Fibroblast of skin of left biceps (primary cell): ENCODE measurements at places on chromosomes 1 and 21.

DNA sequence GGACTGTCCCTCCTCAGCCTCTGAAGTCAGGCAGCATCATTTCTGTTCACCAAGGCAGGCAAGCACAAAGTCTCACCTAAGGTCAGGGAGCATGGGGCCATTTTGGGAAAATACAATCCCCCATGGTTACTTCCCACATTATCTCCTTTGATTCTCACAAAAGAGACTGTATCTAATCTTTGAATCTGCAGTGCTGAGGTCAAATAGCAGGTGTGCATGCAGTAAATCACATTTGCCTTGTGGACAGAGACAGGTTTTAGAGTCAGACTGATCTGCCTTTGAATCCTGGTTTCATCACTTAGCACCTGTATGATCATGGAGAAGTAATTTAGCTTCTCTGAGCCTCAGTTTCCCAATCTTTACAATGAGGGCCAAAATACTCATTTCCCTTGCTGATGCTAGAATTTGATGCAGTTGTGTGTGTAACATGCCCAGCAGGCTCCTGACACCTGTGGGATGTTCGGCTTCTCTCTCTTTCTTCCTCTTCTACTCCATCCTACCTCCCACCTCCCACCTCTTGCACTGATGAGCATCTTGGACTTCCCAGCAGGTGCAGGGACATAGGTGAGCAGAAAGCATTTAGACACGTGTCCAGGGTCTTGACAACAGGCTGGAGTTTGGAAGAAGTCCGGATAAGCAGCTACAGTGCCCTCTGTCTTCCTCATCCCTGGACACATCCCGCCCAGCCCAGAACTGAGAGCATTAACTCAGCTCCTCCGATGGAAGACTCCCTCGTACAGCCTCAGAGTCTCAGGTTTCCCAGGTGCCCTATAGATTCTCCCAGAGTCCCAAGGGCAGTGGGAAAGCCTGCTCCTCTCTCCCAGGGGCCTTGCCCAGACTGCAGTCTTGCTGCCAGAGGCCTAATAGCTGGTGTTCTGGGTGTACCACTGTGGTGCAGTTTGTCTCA is 18.9 kb downstream of the NENF start:
- no peak for DNase-seq

- no peak for DNase-seq
Observed at GRCh38 chr1:54698346-54698745, 17.3 kb upstream of the TTC4 start.

DNA sequence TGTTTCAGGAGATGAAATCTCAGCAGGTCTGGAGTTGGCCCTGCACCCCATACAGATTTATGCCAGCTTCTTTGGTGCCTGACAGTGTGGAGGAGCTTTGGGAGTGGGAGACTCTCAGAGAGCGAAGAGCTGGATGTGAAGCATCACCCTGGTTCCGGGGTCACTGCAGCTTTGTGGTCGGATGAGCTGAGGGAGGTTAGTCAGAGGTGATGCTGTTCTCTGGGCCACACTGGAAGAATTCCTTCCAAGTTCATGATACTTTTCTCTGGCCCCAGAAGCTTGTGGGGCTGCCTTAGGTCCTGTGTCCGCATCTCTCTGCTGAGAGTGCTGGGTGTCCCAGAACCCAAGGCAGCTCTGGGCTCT is 467.8 kb downstream of the CAMTA1 start:
- no peak for DNase-seq

DNA sequence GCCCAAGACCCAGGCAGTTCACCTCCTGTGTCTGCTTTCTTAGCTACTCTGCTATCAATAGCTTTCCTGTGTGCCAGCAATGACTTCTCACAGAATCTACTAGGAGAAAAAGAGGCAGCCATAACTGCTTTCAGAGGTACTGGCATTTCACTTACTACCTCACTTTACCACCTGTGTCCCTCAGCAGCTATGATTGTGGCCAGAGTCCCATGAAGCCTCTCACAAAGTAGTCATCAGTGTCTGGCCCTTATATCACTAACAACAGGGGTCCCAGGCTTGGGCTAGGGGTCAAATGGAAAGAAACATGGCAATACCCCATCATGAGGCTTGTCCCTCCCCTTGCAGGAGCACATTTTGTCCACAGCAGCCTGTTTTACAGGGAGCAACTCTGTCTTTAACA is 62.7 kb upstream of the EPS8L3 start:
- DNase-seq: no peak

DNA sequence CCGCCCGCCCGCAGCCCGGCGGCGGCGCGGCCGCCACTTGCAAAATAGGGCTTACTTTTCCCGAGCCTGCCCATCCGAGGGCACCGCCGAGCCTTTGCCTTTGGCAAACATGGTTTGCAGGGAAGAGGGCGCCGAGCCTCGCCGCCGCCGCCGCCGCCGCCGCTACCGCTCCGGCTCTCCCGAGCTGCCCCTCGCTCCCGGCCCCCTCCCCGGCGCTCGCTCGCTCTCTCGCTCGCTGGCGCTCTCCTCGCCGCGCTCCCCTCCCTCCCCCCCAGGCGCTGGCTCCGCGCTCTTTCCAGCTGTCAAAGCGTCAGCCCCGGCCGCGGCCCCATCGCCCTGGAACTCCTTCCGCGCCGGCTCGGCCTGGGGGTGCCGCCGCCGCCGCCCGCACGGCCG is 298 bp downstream of the SSBP3 start:
- DNase-seq: no peak

GRCh38 chr1:82463951-82464350 is 663.2 kb downstream of the ADGRL2 start:
- DNase-seq: no peak

GRCh38 chr1:34885405-34886247 is 26.1 kb upstream of the SMIM12 start:
- no peak for DNase-seq

GRCh38 chr1:245997471-245998258 is 509.4 kb downstream of the SMYD3 start:
- DNase-seq: no peak

GRCh38 chr21:42471206-42471605 is 24.8 kb downstream of the RSPH1 start:
- no peak for DNase-seq

- DNase-seq: no peak
Observed at GRCh38 chr1:165542015-165542631, 1.7 kb upstream of the LRRC52 start.

- DNase-seq: no peak
Observed at GRCh38 chr1:201072149-201072548, 40.1 kb downstream of the CACNA1S start.

- no peak for DNase-seq
Observed at GRCh38 chr1:2350501-2350900, 40.9 kb downstream of the MORN1 start.

DNA sequence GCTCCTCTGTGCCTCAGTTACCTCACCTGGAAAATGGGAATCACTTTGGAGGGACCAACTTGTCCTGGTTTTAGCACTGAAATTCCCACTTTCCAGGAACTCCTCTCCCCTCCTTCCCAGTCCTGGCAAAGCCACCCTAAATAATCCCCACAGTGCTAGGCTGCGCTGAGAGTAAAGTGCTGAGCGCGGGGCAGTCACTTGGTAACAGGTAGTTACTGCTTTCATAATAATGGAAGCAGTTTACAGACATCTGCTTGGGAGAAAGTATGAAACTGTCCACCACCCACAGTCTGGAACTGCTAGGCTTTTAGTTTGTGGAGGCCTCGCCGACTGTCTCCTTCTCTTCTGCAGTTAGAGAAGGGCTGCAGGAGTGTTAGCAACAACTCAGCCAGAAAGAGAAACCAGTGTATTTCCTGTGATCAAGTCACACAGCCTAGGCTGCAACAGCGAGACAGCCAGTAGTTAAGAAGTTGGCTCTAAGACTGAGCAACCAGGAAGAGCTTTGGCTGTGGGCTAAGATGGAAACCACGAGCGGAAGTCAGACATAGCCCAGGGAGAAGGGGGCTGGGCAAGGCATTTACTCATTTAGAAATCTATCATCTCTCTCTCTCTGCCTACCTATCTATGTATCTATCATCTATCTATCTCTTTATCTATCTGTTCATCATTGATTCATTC is 30.8 kb upstream of the ABCG1 start:
- no peak for DNase-seq

DNA sequence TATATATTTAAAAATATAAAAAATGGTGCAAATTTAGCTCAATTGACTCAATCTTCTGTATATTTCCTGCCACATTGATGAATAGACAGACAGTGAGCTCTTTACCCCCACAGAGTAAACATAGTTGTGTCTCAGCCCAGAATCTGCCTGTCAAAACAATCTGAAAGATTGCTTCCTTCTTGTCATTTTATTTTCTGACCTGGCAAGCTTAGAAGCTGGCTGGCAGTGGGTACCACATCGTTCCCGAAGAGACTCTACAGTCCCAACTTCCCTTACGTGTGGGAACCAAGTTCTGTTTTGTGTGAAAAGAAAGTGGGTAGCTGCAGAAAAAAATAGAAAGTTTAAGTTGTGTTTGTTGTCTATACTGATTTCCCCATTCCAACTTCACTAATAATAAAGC is 629.3 kb upstream of the NEGR1 start:
- no peak for DNase-seq

GRCh38 chr1:184456189-184456588 is 69.4 kb downstream of the C1orf21 start:
- no peak for DNase-seq

DNA sequence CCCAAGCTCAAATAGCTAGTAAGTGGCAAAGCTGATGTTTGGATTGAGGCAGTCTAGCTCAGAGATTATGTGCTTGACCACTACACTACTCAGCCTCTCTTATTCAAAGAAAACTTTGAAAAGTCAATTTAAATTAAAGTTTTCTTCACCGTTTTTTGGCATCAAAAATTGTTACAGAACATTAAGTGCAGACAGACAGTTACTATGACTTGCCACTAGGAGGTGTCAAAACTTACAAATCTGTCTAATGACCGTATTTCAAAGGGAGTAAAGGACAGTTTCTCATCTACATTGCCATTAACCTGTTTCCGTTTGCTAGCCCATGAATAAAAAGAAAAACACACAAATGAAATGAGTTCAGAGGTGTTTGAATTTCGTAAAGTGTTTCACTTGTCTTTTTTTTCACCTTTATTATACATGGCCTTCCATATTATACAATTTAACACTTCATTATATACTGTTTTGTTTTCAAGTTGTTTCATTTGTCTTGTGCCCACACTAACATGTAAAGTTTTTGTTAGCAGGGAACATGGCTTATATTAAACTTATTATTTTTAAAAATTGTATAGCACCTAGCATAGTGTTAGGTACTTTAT is 57.4 kb upstream of the MTF2 start:
- DNase-seq: peak; percentile 10

GRCh38 chr1:180521474-180522212 is 19.3 kb upstream of the ACBD6 start:
- no peak for DNase-seq

DNA sequence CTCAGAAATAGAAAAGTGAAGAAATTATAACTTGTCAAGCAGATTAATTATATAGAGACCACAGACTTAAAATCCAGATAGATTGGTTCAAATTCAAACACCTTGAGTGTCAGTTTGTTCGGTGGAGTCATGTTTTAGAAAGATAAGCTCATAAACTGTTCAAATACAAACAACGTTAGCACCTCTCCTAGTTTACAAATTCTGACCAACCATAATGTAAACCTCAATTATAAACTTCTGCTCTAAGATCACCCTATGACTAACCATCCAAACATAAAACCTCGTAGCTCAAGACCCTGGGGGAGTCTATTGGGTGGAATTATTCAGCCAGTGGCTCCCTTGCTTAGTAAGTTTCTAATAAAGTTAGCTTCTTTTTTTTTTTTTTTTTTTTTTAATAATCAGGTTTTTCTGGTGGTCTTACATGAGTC is 12.4 kb downstream of the CBR1 start:
- no peak for DNase-seq

GRCh38 chr21:34958040-34958439 is 91.1 kb downstream of the RUNX1 start:
- no peak for DNase-seq

DNA sequence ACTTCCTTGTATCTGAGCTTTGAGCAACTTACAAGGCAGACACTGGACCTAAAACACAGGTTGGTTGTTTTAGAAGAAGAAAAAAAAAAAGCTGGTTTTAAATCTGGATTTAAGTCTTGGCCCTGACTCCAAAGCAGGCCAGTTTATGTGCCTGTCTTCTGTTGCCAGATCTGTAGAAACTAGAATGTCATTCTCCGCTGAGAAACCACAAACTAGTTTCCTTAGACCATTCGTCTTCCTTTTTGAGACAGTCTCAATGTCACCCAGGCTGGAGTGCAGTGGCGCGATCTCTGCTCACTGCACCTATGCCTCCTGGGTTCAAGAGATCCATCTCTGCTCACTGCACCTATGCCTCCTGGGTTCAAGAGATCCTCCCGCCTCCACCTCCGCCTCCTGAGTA is 33.9 kb downstream of the APP start:
- DNase-seq: no peak

GRCh38 chr1:85295006-85295431 is 18.6 kb upstream of the BCL10 start:
- no peak for DNase-seq

GRCh38 chr1:13764588-13765332 is 64.8 kb downstream of the PRDM2 start:
- peak; percentile 49 for DNase-seq

DNA sequence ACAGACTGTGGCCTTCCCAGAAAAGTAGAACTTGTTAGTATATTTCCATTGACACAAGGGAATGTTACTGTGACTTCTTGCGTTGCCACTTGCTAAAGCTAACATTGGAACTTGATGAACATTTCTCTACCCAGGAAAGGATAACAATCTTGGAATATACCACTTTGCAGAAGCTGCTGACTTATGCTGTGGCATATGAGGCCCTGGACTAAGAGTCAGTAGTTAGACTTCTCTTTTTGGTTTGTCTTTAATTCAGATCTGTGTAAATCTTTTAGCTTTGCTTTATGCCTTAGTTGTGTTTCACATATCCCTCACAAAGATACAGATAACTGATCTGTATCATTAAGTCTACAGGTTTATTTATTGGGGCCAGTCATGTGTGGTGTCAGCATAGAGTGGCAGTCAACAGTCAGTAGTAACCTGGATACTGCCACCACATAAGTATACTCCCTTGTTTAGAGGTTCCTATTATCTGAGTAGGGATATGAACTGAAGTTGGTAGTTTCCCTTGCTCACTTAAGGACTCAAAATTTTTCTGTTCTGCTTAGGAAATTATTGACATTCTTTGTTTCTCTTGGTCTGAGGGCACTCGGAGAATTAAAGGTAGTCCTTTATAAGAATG is 14.7 kb downstream of the RNF2 start:
- no peak for DNase-seq

GRCh38 chr21:36350282-36350910 is 30.4 kb downstream of the MORC3 start:
- no peak for DNase-seq

GRCh38 chr1:6969762-6970161 is 184.5 kb downstream of the CAMTA1 start:
- no peak for DNase-seq
